ENCODE measurements at places on chromosomes 4 and X.
A peak's percentile ranks its signal among the peaks of the same experiment; 100 is the strongest.

DNA sequence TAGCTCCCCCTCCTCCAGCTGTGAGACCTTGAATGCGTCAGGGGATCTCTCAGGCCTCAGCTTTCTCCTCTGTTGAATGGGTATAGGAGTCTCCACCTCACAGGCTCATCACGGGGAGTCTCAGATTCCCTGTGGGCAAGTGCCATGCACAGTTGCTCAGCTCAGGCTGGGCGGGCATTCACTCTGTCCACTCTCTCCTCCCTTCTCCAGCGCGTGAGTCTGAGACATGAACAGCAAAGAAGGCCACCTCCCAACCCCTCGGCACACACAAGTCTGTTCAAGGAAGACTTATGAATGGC is 60.0 kb downstream of the HTRA3 start:
- no peak for DNase-seq

GRCh38 chr4:126986828-126987227 is 645.9 kb upstream of the INTU start:
- no peak for DNase-seq

DNA sequence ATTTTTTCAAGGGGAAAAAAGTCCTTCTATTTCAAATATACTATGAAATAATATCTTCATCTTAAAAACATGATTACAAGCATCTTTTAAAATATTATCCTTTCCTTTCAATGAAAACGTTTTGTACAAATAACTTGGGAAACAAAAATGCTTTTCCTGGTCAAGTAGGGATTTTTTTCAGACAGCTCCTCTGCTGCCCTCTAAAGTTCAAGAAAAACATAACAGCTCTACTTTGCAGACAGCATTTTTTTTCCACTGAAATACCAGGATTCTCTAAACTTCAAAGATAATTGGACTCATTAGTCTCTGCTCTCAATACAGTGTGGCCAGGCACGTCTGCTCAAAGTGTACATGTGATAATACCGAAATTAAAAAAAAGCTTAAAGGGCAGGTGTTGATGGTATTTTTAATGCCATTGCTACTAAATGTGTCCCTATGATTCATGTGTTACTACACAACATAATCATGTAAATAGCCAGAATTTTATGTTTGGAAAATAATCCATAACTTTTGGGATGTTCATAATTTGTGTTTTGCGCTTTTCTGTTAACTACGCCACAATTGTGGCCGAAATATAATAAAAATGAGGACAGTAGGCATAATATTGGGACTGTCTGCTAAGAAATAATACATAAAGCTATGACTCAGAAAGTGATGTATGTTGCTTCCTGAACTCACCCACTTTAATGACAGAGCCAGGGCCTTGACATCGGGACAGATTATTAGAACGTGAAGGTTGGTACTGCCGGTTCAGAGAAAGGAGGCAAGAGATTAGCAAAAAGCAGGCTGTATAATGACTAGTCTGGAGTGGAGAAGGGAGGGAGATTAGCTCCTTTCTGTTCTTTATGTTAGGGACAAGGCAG is 478.9 kb downstream of the KCNIP4 start:
- DNase-seq, result no peak

- DNase-seq, result no peak
Measured at GRCh38 chrX:48076343-48076742, 4.9 kb upstream of the ZNF630 start.

- DNase-seq, result no peak
Measured at GRCh38 chr4:159946983-159947615, 844.2 kb downstream of the RAPGEF2 start.

DNA sequence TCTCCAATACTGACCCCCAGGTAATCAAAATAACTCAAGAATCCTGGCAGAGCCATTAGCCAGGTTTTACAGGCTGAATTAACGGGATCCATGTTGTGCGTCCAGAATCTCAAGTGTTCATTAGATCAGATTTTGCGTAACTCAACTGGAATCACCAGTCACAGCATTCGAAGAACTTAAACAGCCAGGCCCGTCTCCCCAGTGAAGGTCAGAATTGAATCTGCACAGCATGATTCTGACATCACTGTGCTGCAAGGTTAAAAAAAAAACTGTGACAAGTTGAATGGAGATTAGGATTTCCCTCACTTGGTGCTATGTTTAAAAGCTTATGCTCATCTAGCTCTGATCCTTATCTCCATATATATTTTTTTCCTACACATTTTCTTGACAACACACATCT is 96.1 kb downstream of the ANOS1 start:
- no peak for DNase-seq

DNA sequence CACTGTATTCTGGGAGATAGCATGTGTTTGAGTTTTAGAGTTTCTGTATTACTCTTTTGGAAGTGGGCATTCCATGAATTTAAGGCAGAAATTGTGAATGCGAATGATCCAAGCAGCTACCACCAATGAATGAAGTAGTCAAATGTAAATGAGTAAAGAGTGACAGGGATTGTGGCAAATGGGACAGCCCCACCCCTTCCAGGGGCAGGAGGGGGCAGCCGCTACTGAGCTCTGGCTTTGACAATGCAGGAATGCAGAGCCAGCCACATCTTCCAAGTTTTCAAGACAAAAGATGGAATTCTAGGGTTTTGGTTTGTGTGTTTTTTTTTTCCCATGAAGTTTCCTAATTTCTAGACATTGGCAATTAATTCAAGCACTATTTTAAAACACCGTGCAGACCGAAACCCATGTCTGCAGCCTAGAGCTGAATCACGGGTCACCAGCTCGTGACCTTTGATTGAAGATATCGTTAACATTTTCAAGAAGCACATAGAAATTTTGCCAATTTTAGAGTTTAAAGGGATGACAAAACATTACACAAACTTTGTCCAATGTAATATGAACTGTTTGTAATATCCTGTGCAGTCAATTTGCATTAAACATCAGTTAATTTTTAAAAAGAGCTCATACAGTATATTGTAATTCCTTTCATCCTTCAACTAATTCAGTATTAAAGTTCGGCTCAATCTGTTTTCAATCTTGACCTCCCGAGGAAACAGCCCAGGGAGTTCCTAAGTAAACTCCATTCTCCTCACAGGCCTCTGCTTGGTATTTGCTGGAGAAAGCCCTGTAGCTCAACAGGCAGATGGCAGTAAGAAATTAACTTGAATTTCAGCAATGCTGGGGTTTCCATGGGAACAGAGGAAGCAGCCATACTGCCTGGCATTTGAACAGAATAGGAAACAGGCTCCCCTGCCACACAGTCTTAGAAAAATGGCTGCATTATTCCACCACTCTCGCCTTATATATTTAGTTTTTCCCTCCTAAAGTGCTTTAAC is 83.4 kb downstream of the UCHL1 start:
- no peak for DNase-seq

DNA sequence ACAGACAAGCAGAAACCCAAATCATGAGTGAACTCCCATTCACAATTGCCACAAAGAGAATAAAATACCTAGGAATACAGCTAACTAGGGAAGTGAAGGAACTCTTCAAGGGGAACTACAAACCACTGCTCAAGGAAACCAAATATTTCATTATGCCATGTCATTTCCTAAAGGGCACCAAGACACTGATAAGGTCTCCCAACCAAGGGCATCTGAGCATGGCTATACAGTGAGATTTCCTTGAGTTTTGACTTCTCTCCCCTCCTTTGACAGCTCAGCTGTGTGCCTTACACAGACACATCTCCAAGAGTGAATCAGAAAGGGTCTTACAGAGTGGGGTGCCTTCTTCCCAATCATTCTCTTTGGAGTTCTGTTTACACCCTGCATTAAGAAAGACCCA is 40.4 kb downstream of the PCDH7 start:
- no peak for DNase-seq

DNA sequence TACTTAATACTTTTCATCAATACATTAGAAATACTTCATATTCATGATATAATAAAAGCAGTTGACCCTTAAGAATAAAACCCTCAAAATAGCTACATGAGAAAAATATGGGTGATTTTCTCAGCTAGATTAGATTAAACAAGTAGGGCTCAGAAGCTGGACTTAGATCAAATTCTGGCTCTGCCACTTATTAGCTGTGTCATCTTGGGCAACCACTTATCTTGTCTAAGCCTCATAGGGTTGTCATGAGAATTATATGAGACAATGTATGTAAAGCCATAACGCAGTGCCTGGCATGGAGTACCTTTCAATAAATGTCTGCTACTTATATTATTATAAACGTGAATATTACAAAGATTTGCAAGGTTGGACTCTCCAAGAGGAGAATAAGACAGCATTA is 84.3 kb upstream of the PGRMC2 start:
- no peak for DNase-seq

GRCh38 chrX:8306291-8306925 is 135.3 kb upstream of the VCX2 start:
- no peak for DNase-seq

GRCh38 chr4:101355246-101355645 is 7.9 kb upstream of the PPP3CA start:
- DNase-seq, result no peak

DNA sequence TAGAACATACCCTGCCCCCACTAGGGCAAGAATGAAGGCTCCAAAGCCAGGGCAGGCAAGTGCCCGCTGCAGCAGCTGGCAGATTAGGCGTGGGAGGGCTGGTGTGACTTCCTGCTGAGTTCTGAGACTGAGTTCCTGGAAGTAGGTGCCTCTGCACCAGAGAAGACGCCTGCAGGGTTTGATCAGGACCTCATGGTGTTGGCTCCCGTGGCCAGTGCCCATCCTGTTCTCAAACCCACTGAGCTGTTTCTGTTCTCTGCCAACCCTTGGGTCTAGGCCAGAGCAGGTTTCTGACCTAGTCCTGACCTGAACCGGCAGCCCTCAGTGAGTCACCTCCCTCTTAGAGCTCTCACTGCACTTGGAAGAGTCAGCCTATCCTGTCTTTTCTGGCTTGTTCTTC is 220.7 kb downstream of the HS6ST2 start:
- peak; percentile 0 for DNase-seq

- no peak for DNase-seq
Measured at GRCh38 chr4:138181287-138181686, 60.9 kb downstream of the SLC7A11 start.
